GM03348 (cell line): ENCODE measurements at places on chromosomes 7 and 10.

GRCh38 chr10:21280971-21281572, 244.4 kb downstream of the SKIDA1 start:
- DNase-seq: no peak

DNA sequence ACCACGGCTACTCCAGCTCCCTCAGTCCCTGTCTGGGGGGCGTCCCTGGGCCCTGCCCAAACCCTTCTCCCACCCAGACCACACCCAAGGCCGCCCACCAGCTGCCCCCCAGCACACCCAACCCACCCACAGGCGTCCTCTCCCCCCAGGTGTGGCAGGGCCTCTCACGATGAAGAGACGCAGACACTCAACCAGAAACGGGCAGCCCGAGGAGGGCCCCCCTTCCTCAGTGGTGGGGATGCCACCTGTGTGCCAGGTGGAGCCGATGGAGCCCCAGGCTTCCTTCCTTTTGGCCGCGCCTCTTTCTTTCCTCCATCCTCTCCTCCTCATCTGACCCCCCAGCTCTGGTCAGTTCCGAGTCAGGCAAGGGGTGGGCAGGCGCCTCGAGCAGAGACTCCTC, 28.7 kb downstream of the ADGRA1 start:
- DNase-seq: no peak

DNA sequence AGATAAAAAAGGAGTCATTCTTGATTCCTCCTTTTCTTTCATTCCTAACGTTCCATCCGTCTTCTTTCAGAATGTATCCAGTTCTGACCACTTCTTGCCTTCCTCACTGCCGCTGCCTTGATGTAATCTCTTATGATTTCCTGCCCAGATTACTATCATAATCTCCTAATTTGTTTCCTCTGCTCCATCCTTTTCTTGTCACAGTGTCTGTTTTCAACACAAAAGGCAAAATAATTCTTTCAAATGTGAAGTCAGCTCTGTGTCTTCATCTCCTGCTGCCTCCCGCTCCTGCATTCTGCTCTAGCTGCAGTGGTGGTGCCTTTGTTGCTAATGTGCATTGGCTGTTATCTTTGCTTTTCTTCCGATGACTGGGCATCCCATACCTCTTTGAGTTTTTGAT, 150.9 kb downstream of the SND1 start:
- DNase-seq: no peak

- peak; percentile 4 for DNase-seq
Measured at GRCh38 chr7:111529507-111530355, 32.6 kb downstream of the IMMP2L start.

DNA sequence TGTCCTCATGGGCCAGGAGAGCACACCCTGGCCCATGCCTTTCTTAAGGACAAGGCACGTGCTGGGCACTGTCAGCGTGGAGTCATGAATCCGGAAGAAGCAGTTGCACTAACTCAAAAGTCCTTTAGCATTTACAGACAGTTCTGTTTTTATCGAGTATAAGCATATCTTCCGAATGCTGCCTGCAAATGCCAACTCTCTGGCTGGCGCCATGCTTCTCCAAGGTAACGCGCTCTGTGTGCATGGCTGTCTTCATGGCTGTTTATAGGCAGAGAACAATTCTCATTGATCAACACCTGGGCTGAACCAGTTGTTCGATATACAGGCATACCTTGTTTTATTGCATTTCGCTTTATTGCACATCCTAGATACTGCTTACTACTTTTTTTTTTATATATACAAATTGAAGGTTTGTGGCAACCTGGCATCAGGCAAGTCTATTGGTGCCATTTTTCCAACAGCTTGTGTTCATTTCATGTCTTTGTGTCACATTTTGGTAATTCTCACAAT, 28.0 kb upstream of the ZNRF2 start:
- DNase-seq: no peak
